OCI-LY7 (cell line): ENCODE measurements at places on chromosomes 3 and 15. TPM values are rescaled to one million over a fixed set of nuclear protein-coding genes. Genes with fewer than 3 reads are reported as not detected.

KIAA1143 gene
- total RNA-seq: 39.1 and 46.7 TPM in 2 replicates

GRCh38 chr15:62115847-62116246 is 49.1 kb downstream of the C2CD4A start:
- no peak for DNase-seq

SLC28A1 gene
- total RNA-seq: not detected in 2 replicates

DNA sequence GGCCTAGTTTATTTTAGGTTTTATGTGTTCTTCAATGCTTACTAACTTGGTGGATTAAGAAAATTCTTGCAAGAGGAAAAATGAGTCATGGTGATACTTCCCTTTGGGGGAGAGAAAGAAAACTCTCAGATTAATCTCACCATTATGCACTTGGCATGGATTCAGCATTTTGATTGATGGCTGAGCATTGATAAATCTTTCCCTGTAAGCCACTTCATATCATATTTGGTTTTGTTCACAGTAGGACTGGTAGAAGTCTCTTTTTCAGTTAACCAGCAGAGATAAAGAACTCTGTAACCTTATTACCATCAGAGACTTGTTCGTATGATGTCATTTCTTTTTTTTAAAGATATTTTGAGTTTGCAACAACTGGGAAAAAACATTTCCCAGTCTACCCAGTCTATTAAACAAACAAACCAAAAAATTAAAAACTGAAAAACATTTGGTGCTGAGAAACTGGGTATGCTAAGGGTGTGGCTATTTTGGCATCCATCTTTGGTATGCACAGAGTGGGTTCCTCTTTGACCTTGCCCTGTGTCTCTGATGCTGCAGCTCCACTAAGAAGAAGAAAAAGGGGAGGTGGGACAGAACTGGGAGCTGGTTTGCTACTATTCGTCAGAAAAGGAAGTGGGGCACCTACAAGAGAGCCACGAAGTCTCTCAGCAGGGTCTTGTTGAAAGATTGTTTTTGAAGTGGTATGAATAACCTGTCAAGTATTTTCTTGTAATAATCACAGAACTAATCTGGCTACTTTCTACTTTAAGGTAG is 17.2 kb downstream of the TMOD3 start:
- no peak for DNase-seq
